CD4-positive, alpha-beta T cell (primary cell): ENCODE measurements at places on chromosomes 7 and 10.

- no peak for DNase-seq
Measured at GRCh38 chr10:29055101-29055500, 233.8 kb upstream of the LYZL1 start.

DNA sequence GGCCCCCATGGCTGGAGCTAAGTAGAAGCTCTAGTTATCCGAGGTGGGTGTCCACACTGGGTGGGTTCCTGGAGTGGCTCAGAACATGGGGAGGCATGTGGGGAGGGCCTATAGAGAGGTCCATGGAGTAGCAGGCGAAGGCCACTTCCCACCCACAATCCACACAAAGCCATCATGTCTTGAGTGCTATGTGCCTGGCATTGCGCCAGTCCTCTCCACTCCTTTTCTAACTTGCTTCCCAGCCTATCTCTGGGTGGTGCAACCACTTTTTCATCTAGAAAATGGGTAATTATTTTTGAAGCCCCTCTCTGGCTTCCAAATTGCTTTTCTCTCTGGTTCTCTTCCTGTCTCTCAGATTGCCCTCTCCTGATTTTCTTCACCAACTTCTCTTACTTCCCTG lies 263.6 kb downstream of the PHTF2 start:
- no peak for DNase-seq

DNA sequence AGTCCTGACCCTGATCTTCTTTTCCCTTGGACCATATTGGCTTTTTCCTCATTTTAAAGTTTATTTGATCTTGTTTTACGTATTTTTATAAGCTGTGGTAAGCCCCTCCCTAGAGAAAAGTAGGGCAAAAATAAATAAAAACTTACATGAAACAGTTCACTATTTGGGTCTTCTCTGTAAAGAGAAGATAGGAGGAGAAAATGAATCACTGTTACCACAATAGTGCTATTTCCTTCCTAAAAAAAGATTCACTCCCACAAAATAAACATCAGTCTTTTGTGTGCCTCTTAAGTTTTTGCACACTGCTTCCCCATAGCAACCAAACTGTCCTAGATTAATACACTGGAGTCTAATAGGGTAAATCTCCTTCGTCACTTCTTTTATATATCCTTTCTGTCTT lies 1.4 kb upstream of the SVIL start:
- no peak for DNase-seq

GRCh38 chr10:24465891-24466818 lies 257.2 kb downstream of the KIAA1217 start:
- peak; percentile 43 for DNase-seq

DNA sequence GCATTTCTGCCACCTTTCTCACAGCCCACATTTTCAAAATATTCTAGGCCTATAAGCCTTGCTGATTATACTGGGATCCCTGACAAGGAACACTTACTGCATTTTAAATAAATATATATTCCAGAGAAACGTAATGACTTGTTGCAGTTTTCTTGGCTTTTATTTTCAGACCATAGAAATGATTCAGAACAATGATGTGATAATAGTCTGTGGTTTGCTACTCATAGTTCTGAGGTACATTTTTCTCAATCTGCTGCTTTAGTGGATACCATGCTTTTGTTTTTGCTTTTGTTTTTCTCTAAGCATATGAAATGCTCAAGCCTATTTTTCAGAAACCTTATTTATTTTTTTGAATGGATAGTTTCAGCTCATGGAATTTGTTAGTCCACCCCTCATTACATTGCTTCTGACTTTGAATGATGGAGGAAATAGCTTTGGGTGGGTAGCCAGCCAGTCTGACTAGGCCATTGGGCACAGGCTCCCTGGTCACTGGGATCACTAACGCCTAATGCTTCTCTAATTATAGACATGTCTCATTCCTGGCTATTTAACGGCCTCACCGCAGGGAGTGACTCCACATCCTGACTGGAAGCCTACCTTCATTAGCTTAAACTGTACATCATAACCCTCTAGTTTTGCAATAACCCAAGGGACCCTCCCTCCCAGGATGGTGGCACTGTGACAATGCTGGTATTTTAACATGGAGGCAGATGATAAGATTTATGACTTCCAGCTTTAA lies 66.1 kb downstream of the MBL2 start:
- DNase-seq: no peak

DNA sequence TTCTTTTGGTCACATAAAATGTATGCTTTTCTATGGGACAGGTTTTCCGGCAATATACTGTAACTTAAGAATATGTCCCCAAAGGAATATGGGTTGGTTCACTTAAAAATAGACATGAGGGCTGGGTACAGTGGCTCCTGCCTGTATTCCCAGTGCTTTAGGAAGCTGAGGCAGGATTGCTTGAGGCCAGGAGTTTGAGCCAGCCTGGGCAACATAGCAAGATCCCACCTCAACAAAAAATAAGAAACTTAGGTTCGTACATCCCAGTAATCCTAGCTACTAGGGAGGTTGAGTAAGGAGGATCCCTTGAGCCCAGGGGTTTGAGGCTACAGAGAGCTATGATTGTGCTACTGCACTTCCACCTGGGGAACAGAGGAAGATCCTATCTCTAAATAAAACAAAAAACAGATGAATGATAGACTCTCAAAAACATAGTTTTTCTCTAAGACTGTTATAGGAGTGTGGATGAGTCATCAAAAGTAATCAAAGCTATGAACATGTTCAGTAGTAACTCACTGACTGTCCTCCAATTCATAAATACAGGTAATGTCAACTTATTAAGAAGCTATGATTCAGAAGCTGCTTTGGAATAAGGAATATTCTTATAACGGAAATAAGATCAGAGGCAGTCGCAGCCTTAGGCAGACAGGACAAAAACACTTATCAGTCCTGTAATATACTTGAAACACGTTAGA lies 2.6 kb upstream of the SEC31B start:
- DNase-seq: no peak

DNA sequence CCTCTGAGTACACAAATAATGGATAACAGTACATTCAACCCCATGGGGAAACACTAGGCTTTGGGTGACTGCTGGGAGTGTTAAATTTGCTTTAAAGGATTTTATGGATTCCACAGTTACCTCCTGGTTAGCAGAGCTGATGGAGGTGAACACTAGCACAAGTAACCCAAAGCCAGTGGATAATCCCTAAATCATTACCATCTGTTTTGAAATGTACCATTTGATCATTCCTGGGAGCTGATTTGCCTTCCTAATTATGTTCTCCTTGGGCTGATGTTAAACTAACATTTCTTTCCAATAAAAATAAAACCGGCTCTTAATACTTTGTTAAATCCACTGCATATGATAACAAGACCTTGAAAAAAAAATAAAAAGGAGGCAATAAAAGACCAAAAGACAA lies 493.9 kb downstream of the PLXNA4 start:
- no peak for DNase-seq

DNA sequence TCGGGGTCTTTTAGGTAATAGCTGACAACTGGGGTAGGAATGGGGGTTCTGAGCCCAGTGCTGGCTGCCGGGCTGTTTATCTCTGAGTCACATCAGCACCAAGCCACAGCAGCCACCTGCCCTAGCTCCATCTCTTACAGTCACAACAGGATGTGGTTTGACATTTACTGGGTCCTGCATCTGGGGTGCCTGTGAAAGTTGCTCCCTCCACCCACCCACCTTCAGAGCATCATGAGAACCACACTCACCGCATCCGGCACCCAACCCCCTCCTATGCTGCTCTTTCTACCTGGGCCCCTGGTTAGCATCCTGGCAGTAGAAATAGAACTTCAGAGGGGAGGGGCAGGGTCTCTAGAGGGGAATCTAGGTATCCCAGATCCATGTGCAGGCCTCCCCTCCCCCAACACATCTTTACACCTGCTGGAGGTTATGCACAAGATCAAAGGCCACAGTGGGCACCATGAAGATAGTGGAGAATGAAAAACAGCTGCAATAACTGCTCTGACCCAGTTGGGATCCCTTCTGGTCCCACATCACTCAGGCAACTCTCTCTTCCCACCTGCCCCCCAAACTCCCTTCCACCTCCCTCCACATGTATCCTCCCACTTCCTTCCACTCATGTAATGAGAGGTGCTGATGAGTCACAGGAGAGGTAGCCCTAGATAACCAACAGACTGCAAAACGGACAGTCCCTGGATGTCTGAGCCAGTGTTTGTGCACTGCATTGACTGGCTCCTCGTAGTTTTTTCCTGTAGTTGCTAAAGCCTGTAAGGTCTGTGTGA lies 38.2 kb downstream of the PRSS2 start:
- DNase-seq: peak; percentile 97

DNA sequence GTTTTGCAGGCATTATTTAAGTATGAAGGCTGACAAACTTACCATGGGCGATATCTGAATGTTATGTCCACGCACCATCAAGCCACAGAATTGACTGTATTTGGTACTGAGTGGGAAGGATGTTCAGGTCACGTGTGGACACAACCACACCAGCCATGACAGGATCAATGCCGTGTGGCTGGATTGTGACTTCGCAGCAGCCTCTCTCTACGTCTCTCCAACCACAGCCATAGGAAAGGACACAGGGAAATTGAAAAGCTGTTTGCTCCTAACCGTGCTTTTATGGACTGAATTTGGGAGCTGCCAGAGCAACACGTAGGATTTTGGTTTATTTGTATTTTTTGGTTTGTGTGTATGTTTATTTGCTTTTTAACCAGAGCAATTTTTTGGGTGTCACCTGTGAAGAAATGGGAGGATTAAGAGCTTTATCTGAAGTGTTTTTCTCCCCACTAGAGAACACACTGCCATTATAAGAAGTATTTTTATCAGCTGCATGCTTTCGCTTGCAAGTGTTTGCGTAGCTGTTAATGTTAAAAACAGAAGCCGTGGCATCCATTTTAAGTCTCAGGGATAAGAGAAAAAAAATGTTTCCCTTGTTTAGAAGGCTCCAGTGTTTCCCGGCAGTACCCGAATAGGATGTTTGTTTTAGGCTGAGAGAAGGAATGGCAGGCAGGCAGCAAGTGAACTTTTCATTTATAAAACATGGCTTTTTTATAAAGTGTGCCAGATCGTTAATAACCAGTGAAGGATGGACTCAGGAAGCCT lies 401.1 kb upstream of the NFE2L3 start:
- DNase-seq: no peak

DNA sequence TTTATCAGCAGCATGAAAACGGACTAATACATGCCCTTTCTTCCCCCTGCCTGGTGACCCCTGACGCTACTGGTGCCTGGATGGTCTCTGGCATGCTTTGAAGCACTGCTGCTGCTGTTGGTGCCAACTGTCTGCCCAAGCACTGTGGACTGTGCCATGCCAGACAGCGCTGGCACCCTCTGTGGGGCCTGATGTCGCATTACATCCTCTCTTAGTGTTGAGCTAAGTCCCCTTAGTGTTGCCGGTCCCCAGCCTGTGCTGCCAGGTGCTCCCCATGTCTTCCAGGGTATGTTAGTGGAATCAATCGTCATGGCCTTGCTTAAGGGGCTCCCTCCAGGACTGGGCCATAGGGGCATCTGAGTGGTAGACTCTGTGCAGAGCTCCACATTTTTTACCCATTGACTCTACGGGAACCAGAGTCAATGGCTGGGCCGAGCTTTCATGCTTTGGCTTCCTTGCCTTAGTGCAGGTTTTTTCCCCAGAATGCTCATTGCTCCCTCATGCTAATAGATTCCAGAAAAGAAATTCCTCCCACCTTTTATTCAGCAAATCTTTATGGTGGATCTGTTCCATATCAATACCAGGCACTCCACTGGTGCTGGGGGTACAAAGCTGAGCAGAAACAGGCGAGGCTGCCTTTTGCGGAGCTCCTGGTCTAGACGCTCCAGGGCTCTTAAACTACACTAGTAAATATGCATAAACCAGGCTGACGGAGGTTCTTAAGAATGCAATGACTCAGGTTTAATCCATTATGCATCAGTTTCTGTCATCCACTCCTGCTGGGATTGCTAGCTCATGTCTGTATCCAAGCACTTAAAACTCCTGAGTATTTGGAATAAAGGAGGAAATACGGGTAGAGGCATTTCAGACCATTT lies 21.8 kb upstream of the MRC1 start:
- DNase-seq: no peak

GRCh38 chr7:46168671-46169383 lies 247.8 kb upstream of the IGFBP3 start:
- DNase-seq: no peak

- DNase-seq: no peak
Measured at GRCh38 chr7:75621124-75621523, 117.6 kb downstream of the HIP1 start.

DNA sequence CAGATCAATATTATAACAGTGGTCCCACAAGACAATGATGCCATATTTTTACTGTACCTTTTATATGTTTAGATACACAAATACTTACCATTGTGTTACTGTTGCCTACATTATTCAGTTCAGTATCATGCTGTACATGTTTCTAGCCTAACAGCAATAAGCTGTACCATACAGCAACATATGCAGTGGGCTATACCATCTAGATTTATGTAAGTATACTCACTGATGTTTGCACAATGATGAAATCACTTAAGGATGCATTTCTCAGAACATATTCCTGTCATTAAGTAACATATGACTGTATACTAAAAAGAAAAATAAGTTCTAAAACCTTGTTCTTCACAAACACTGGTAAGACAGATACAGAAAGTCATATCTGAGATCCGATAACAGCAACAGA lies 468.6 kb upstream of the SEMA3A start:
- no peak for DNase-seq

DNA sequence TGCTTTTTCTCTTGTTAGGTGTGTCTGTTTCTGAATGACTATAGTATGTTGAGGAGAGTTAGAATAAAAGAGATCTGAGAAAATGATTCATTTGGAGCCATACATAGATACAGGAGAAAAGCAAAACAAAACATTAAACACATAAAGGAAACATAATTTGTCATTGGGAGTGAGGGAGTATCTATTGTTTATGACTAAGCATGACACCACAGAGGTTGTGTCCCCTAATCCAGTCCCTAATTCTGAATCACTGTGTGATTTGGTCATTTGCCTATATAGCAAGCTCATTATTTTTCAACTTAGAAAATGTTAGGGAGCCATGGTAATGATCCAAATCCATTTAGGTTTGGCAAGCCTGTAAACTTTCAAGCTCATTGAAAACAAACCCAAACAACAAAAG lies 132.3 kb upstream of the BMPER start:
- no peak for DNase-seq

- DNase-seq: no peak
Measured at GRCh38 chr10:34918060-34918775, 103.1 kb upstream of the PARD3 start.

DNA sequence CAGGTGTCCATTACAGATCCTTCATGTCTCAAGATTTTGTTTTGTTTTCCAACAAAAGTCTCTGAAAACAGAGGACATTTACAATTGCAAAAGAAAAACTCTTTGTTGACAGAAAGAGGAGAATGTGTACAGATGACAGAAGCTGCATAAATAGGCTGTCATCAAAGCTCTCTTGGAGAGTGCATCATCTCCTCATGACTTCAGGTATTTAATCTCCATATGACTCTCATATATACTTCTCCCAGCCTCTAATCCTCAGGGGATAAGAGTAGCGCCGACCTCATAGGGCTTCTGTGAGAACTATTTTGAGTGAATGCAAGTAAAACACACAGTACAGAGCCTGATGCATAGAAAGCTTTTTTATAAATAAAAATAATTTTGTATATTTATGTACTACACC lies 48.1 kb upstream of the SEPTIN7 start:
- no peak for DNase-seq
